ENCODE measurements at places on chromosomes 3 and 15. TPM values are rescaled to one million over a fixed set of nuclear protein-coding genes. Genes with fewer than 3 reads are reported as not detected.

The TMEM212 gene
- total RNA-seq, result not detected

The SUMF1 gene
- total RNA-seq, result 10.9 TPM

The MST1R gene
- 2.7 TPM for total RNA-seq

The GHSR gene
- not detected for total RNA-seq

The ARL8B gene
- 56.7 TPM for total RNA-seq

The CHRM5 gene
- not detected for total RNA-seq

- DNase-seq, result no peak
These were observed 56.9 kb downstream of the GLCE start for GRCh38 chr15:69217381-69217780.

- no peak for DNase-seq
These were observed 33.2 kb upstream of the LEKR1 start for GRCh38 chr3:156792945-156793344.

GRCh38 chr3:117547956-117548550 is 838.5 kb downstream of the TUSC7 start:
- DNase-seq, result no peak

- DNase-seq, result peak; percentile 37
These were observed 24.1 kb downstream of the TRAK1 start for GRCh38 chr3:42115215-42115614.

- no peak for DNase-seq
These were observed 21.6 kb upstream of the DUSP7 start for GRCh38 chr3:52077925-52078324.

DNA sequence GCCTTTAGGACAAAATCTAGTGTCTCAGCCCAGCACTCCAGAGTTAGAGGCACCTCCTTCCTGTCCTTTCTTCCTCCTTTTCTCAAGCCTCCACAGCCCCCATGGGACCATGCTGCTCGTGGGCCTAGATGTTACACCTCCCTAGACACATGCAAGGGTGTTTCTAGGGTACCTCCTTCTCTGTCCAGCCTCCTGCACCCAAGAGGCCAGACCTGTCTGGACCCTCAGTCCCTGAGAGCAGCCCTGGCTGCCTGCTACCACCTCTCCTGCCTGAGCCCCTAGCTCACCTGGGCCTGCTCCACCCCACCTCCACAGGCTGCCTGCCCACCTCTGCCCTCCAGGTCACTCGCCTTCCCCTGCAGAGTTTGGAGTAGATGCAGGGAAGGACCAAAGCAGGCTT is 5.2 kb downstream of the LOXL1 start:
- peak; percentile 35 for DNase-seq

DNA sequence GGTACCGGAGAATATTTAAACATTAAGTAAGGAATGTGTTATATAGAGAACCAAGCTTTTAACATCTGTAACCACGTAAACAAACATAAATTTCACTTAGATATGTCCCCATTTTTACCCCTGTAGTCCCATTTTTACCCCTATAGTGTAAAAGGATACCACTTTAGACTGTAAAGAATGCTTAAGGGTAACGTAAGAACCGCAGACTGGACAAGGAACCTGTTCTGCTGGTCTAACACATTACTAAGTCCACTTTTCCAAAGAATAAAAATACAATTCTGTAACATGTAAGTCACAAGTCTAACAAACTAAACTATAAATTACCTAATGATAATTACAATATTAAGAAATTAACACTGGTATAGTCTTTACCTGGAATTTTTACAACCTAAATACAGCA is 2.9 kb downstream of the SLC12A6 start:
- DNase-seq, result no peak

- no peak for DNase-seq
These were observed 115.4 kb downstream of the IGF2BP2 start for GRCh38 chr3:185709251-185709955.

GRCh38 chr15:100343251-100343650 is 1.5 kb upstream of the ADAMTS17 start:
- DNase-seq, result no peak

GRCh38 chr3:158683230-158683962 is 10.9 kb upstream of the LXN start:
- DNase-seq, result no peak

- DNase-seq, result peak; percentile 74
These were observed 213.2 kb upstream of the PFN2 start for GRCh38 chr3:150183678-150184425.

DNA sequence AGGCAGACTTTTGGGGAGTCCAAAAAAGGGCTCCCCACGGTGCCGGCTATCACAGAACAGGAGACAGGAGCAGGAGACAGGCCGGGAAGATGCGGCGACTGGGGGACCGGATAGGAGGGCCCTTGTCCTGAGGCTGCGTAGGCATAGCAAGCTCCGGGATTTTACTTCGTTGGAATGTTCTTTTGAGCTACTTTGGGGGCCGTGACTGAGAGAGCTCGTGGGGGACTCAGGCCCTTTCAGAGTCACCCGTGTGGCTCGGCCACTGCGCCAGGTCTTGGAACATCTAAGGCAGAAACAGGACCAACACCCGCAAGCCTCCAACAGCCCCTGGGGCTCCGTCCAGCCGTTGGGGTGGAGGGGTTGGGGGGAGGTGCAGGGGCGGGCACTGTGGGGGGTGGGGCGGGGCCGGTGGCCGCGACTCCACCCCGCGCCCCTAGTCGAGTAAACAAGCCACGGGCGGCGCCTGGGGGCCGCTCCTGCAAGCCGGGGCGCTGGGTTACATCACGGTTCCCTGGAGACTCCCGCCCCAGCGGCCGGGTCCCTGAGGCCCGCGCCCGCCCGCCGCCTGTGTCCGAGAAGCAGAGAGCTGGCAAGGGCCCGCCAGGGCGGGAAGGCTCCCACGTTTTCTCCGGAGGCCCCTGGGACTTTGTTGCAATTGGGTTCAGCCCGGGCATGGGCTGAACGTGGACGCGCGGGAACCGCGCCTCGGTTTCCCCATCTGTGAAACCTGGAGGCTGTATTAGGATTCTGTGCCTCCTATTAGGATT is 23.3 kb upstream of the C15orf39 start:
- peak; percentile 85 for DNase-seq

DNA sequence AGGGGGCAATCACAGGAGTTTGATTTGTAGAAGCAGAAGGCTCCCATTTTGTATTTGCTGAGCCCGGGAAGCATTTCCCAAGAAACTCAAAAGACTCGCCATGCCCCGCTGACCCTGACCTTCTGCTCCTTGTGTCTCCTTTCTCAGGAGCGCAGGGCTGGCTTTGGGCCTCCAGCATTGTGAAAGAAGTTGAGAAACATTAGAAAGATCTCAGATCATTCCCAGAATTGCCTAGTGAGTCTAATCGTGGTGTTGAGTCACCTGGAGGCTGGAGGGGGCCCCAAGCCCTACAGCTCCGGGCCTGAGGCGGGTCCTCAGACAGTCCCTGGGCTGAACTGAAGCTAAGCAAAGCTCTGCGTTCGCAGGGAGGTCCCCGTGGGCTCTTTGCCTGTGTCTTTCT is 10.9 kb upstream of the PIGZ start:
- DNase-seq, result no peak
